ENCODE measurements at places on chromosomes 7 and 10.

- no peak for DNase-seq
Measured at GRCh38 chr10:2772135-2772534, 295.2 kb upstream of the PFKP start.

DNA sequence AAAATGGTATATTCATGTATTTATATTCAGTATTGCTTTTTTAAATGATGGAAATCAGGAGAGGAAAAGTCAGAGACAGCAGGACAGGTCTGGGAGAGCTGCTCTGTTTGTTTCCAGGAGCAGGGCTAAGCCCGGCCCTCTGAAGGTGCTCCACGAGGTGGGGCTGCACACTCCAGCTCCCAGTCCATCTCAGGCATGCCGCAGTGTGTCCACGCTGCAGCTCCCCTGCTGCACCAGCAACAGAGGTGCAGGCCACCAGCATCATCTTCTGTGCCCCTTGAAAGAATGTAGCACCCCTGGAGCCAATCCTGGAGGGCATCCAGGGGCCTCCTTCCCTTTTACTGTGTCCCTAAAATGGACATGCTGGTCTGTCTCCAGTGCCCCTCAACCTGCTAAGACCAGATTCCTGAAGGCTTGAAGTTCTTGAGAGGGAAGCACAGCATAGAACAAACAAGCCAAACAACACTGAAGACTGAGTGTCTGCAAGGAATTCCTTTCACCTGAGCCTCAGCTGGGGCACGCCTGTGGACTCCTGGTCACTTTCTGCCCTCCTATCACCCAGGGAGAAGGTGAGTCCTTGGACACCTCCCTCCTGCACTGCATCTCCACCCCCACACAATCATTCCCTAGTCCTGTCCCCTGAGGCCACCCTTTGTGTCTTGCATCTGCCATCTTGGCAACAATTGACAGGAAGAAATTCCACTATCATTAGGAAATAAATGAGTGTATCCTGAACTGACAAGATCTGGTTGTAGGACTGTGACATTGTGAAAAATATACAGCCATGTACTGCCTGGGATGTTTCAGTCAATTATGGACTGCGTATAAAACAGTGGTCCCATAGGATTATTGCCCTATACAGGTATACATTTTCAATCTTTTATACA, 100.5 kb downstream of the CXCL12 start:
- no peak for DNase-seq

- DNase-seq: no peak
Measured at GRCh38 chr10:27838361-27838760, 92.7 kb upstream of the MKX start.

DNA sequence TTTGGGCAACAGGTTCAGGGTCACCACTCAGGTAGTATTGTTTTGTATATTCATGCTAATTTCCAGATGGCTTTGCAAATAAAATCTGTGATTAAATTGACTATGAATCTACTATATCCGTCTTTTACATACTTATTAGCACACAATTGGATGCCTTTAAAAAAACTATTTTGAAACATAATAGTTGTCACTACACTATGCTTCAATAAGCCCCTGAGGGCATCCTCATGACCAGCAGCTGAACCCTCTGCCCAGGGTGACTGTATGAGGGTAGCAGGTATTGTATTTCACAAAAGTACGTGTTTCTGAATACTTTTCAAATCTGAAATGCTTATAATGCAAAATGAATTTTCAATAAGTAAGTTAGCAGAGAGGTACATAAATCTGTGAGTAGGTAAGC, 97.3 kb downstream of the DNAH11 start:
- no peak for DNase-seq

- no peak for DNase-seq
Measured at GRCh38 chr7:84547331-84547730, 352.7 kb upstream of the SEMA3A start.

DNA sequence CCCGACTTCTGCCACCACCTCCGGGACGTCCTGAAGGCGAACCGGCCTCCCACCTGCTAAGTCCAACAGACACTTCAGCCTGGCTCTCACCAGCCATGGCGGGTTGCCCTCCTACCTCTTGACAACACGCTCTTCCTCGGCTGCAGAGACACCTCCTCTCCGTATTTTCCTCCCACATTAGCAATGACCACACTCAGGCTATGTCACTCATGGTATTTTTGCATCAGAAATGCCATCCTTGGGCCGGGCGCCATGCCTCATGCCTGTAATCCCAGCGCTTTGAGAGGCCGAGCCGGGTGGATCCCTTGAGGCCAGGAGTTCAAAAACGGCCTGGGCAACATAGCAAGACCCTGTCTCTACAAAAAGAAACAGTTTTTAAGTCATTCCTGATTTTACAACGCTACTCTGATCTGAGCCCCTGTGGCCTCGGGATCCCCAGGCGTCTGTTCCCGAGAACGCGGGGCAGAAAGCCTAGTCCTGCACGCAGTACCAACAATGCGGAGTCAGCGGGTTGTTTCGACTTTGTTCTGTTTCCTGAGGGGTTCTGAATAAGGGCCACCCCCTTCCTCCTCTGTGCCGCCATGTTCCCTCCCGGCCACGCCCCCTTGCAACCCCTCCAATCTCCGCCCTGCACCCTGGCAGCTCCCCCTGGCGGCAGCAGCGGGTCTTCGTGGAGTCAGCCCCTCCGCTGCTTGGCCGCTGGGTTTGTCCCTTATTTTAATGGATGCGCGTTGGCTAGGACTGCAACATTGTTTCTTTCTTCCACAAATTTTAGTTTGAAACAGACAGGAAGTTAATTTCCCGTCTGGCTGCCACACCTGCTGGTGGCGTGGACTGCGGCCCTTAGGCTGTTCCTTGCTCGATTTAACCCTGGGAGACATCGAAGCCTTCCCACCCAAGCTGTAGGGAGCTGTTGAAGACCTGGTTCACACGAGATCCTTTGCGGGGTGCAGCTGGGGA, 9.7 kb upstream of the ZFAND2A start:
- peak; percentile 94 for DNase-seq

- DNase-seq: no peak
Measured at GRCh38 chr10:48751730-48752129, 67.1 kb downstream of the WDFY4 start.

GRCh38 chr7:137331378-137331777, 12.2 kb downstream of the PTN start:
- DNase-seq: no peak

DNA sequence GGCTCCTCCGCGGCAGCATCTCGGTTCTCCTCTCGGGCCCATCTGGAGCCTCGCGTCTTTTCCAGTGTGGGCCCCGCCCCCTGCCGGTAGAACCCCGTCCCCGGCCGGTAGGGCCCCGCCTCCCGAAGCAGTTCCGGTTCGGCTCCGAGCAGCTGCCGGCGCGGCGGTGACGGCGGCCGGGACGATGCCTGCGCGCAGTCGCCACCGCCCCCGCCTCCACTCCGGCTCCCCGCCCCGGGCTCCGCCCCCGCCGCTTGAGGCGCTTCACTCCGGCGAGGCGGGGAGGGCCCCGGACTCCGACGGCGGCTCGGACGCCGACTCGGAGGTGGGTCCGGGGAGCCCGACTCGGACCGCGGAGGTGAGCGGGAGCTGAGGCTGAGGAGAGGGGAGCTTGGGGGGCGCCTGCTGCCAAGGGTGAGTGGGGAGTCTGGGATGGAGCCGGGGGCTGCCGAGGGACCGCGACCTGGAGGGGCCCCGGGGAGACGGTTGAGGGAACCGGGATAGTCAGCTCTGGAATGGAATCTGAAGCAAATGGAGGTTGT, at the start of gene SAMD8:
Gene SAMD8, plus strand, starts transcription at position 292 of the 542 bp plus-strand sequence. CDS start 38,873 bp downstream, outside the sequence.
- DNase-seq: peak; percentile 97
